Pulmonary artery endothelial cell (primary cell): ENCODE measurements at places on chromosomes 6 and 20. TPM values are rescaled to one million over a fixed set of nuclear protein-coding genes. Genes with fewer than 3 reads are reported as not detected.
A peak's percentile ranks its signal among the peaks of the same experiment; 100 is the strongest.

- no peak for DNase-seq
Observed at GRCh38 chr6:56732517-56732916, 89.8 kb upstream of the DST start.

GRCh38 chr6:111658462-111659154 lies 52.9 kb upstream of the TRAF3IP2 start:
- peak; percentile 33 for DNase-seq

Gene ELOVL4
- total RNA-seq, result 0.71 and 0.99 TPM in 2 replicates

GRCh38 chr20:45508068-45508886 lies 7.1 kb downstream of the SPINT3 start:
- no peak for DNase-seq

DNA sequence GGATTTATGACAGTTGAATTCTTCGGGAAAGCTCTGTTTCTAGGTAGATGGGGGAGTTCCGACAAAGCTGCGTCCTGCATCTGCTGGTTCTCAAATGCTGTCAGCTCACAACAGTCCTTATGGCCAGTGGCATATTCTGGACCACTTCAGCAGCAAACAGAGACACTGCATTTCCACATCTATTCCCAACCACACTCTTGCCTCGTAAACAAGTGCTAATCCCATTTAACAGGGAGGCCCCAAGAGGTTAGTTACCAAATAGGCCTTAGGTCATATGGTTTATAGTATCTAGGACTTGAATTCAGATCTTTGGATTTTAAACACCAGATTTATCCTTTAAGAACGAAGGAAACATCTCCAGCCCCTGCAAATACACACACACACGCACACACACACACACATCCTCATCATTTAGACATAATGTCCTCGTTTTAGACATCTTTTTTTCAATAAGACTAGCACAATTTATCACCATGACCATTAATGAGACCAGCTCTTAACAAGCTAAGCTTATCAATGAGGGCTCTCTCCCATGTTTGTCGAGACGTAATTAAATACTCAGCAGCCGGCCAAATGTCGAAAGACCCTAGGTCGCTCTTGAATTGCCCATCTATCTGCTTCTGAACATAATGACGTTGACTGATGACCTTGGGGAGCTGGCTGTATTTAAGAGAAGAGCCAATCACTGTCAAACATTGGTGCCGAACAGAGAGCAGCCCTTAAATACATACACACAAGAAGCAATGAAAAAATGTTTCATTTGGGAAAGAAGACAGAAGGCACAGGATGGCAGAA lies 84.5 kb downstream of the PSMG4 start:
- DNase-seq, result no peak

DNA sequence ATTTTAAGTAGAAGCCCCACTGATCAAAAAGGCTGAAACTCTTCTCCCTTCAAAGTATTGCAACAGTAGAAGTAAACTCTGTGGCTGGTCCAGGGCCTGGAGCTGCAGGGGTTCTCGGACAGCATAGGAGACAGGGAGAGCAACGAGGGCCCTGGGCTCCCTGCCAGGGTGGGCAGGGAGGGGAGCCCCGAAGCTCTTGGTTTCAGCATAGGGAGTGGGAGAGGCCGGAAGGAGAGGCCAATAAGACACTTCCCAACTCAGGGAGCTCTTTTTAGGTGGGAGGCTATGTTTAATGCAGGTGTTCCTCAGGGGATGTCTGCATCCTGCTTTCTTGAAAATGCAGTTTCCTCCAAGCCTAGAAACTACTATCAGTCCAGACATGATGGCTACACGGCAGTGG lies 91.1 kb downstream of the LY86 start:
- no peak for DNase-seq
